SW 1271 (cell line): ENCODE measurements at places on chromosomes 1 and 21.
A peak's percentile ranks its signal among the peaks of the same experiment; 100 is the strongest.

DNA sequence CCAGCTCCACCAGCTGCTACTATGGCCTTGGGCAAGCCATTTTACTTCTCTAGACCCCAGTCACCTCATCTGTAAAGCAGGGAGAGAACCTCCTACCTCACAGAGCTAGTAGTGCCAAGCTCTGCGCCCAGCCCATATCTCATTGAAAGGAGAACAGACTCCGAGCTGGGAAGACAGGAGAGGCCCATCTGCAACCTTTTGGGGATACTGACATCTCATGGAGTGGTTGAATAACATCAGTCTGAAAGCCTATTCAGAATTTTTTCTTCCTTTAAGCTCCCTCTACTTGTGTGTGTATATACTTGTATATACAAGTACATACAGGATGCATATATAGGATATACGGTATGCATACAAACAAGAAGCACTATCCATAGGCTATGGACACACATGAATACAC lies 279.5 kb upstream of the POU3F1 start:
- DNase-seq, result no peak

DNA sequence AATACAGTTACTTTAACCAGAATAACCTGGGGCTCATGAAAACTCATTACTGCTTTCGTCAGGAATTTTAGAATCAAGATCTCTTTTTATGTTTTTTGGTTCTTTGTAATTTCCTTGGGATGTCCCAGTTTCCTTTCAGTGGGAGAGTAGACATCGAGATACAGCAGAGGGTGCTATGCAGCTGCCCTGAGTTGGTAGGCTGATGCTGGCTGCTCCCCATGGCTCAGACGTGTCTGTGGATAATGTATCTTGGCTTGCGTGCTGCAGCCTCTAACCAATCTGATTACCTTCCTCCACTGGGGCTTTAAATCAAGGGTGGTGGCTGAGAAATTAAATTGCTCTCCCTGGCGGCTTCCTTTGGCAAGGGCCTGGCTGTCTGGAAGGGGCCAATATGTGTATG lies 253.7 kb downstream of the CACNA1E start:
- DNase-seq, result no peak

DNA sequence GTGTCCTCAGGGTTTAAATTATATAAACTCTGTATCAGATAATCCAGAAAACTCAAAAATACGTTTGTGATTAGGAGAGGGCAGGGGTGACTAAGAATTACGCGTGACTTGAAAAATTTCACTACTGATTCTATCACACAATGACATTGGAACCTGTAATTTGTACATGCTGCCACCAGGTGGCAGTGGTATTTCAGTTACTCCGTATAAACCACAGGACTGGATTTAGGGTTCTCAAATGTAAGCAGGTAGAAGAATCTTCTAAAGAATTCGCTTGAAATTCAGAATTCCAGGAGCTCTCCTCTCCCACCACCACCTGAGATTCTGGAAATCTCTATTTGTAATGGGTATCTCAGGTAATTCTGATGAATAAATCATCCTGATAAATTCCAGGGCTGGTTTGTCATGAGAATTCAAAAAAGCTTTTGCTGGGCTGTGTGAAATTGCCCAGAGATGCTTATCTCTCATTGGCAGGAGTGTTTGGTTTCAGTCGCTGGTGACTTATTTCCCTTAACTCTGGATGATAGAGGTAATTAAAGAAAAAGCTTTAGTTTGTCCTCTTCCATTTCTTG lies 1.7 kb upstream of the KRTAP7-1 start:
- peak; percentile 1 for DNase-seq

DNA sequence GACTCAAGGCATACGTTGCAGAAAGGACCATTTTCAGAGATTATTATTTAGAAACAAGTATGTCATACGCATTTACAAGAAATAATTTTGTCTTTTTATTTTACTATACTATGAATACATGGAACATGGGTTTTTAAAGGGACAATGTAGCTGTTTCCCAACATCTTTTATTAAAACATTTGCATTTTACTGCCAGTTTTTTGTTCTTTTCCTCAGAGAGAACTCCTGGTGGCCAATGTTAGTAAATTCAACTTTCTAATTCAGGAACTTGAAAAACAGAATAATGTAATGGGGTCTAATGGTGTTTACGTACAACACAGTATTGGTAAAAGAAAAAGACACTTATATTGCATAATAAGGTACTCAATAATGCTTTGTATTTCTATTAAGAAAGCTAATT lies 14.9 kb downstream of the PRDM2 start:
- no peak for DNase-seq

GRCh38 chr1:14824314-14824915 lies 225.9 kb downstream of the KAZN start:
- no peak for DNase-seq

DNA sequence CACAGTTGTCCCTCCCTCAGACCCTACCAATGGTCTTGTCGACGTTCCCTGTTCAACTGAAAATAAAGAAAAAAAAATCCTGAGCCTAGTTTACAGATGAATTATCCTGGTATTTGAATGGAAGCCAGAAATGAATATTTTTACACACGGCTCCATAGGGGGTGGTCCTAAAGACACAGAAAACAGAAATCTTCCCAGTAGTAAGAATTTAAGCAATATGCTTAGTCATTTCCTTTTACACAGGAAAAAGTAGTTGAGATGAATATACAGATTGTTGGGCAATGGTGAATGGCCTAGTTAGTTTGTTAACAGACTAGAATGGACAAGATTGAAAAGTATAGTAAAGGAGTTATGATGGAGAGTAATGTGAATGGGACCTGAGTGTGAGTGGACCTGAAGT lies 67.4 kb downstream of the RGS18 start:
- DNase-seq, result no peak

DNA sequence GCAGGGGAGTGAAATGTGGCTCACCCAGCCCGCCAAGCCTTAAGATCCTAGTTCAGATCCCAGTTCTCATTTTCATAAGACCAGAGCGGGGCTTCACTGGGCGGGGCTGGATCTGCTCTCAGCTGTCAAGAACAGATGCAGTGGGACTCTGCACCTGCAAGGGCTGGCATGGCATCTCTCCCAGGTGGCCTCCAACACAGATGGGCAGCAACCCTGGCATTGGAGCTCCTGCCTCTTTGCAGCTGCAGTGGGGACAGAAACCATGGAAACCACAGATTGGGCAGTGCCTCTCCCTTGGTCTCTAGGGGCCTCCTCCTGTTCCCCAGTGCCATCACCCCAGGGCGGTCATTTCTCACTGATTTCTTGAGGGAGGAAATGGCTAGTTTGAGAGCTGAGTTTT lies 267.7 kb downstream of the PRDM2 start:
- no peak for DNase-seq

- no peak for DNase-seq
Observed at GRCh38 chr21:41622831-41623548, 115.0 kb upstream of the TMPRSS2 start.

GRCh38 chr1:82628887-82629286 lies 828.2 kb downstream of the ADGRL2 start:
- DNase-seq, result no peak

- no peak for DNase-seq
Observed at GRCh38 chr1:30848130-30848529, 60.4 kb downstream of the SDC3 start.

DNA sequence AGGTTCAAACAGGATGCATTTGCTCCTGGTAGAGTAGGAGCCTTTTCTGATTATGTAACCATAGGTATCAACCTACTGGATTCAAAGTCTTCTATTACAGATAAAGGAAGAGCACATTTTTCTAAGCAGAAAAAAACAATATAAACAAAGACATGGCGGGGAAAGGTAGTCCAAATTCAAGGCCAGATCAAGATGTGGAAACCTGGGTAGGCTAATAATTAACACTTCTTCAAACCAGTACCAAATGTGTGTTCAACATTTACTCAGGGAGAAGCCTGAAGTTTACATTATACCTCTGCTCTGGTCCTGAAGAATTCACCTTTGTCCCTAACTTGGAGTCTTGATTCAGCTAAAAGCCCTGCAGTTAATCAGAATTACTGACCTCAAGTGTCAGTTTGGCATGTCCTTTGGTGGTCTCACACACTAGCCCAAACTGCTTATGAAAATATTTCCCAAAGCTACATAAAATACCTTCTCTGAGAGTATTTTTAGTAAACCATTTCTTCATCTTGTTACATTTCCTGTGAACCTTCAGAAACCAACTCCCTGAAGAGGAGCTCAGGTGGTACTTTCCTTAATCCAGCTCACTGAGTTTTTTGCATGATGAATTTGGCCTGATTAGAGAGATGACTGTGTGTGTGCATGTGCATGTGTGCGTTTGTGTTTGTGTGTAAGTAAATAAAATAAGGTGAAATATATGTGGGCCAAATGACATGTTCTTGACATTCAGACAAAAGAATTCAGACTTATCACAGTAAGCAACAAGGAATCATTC lies 70.2 kb downstream of the TOR3A start:
- DNase-seq, result no peak

GRCh38 chr1:109894823-109895719 lies 15.6 kb upstream of the CSF1 start:
- no peak for DNase-seq

GRCh38 chr1:57195436-57195941 lies 228.4 kb downstream of the DAB1 start:
- no peak for DNase-seq

GRCh38 chr1:39003281-39003680 lies 12.2 kb downstream of the AKIRIN1 start:
- DNase-seq, result no peak

DNA sequence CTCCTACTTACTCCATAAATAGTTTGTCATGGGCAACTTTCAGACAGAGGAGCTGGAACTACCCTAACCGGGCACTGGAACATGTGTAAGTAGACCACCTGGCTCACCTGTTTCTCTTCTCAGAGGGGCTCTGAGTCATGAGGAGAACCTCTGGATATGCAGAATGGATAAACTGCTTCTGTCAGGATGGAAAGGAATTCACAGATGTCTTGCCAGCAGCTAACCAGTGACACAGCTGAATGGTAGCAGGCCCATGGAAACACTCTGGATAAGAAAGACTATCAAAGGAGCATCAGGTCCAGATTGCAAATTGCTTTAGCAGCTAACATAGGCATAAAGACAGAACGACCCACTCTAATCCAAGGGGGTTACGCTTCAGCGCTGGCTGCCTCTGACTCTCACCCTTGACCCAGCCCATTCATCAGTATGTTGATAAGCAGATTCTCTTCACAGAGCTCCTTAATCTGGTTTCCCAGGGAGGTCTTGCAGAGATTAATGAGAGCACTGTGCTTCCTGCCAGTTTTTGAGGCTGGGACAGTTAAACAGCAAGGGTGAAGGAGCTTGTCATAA lies 54.2 kb downstream of the HIVEP3 start:
- DNase-seq, result no peak

- no peak for DNase-seq
Observed at GRCh38 chr1:3251807-3252428, 182.9 kb downstream of the PRDM16 start.

DNA sequence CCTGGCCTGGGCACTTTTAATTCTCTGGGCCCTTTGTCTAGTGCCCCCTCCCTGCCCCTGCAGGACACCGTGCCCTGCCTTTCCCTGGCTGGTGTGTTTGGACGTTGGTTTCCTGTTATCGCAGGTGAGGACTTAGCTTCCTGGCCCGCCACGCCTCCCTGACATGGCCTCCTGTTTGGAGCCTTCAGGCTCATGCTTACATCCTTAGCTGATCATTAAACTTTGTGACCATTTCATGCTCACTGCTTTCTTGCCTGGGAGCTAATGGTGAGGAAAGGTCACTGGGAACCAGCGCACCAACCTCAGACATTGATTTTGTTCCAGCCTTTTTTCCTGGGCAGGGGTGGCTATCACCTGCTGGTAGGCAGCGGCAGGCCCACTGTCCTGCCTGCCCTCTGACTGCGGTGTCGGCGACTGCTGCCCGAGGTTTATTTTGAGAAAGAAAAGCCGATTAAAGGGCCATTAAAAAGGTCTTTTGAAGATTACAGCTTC lies 3.7 kb downstream of the PFKL start:
- no peak for DNase-seq

DNA sequence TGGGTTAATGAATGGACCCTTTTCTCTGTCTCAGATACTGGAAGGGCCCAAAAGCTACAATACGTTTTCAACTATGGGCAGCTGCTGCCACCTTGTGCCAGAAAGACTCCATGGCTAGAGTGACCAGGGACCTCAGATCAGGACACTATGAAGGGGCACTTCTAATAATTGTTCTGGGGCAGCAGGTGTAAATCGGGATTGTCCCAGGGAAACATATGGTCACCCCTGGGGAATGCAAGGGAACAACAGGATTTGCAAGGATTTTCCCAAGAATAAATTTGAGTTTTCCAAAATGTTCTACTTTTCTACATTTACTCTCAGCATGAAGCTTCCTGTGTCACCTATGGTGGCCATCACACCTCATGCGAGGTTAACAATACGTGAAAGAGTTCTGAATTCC lies 12.0 kb upstream of the FCAMR start:
- peak; percentile 16 for DNase-seq

DNA sequence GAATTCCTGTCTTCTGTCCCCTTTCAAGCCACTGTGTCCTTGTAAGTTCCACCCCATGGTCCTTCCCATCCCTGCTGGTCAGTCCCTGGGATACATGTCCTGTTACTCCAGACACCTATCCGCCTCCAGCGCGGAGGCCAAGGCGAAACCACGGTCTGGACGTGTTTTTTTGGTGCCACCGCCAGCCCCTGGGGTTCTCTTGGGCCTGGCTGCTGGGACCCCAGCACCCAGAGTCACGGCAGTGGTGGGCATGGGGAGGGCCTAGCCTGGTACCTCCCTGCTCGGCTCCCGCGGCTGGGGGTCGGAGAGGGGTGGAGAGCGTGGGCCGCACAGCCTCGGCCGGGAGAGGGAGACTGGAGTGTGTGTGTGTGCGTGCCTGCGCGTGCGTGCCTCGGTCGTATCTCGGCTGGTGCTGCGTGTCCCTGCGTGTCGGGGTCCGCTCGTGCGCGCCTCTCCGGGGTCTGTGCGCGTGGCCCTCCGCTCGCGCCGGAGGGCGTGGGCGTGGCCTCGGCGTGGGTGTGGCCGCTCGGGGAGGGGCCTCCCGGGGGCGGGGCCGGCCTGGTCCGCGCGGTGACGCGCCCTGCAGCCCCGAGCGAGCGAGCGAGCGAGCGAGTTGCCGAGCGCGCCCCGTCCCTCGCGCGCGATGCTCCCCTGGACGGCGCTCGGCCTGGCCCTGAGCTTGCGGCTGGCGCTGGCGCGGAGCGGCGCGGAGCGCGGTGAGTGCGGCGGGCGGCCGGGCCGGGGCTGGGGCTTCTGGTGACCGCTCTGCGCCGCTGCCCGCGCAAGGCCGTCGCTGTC lies at the start of gene VWA1:
Gene VWA1 (plus strand): TSS at position 585 of the 798 bp plus-strand sequence. CDS start 59 bp downstream, at position 644.
- DNase-seq, result no peak

GRCh38 chr1:237891979-237892378 lies 1.3 kb upstream of the ZP4 start:
- DNase-seq, result no peak

DNA sequence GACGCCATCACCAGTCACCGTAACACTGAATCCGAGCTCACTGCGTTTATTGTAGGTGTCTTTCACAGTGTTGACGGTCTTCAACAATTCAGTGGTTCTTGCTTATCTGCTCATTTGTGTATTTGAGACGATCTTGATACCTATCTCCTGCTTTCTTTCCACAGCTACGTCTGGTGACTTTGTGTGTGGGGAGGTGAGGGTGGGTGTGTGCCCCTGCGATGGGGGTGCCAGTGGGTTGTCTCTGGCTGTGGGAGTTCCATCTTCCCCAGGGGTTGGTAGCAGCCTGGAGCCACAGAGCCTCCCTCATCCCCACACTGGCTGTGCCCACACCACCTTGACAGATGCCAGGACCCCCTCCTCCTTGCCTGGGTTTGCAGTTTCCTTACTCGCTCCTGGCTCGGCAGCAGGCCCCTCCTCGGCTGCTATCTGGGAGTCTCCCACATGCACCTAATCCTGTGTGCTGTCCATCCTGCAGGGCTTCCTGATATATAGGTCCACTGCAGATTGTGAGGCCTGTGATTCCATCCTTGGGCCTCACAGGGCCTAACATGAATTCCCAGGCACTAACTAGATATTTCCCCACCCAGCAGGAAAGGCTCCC lies 6.3 kb upstream of the PARP1 start:
- no peak for DNase-seq
